ENCODE measurements at places on chromosomes 2 and 18. TPM values are rescaled to one million over a fixed set of nuclear protein-coding genes. Genes with fewer than 3 reads are reported as not detected.
A peak's percentile ranks its signal among the peaks of the same experiment; 100 is the strongest.

DNA sequence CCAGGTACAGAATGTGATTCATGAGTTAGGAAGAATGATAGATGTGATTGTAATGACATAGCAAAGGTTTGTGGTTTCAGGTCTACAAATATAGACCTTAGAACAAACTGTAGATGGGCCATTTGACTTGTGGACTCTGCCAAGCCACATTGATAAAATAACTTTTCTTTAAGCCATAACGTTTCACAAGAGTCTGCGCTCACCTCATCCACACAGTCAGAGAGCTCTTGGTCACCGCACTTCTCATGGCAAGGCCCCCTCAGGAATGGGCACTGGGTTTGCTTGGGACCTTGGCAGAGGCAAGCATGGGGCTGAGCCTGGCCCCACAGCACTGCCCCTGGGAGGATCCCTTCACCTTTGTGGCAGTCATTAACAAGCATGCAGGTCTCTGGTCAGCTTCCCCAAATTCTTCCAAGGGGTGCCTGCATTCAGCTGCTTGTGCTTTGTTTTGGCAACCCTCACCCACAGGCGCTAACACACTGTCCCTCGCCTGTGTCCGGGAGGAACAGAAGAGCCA lies 14.0 kb downstream of the ARMC9 start:
- no peak for DNase-seq

DNA sequence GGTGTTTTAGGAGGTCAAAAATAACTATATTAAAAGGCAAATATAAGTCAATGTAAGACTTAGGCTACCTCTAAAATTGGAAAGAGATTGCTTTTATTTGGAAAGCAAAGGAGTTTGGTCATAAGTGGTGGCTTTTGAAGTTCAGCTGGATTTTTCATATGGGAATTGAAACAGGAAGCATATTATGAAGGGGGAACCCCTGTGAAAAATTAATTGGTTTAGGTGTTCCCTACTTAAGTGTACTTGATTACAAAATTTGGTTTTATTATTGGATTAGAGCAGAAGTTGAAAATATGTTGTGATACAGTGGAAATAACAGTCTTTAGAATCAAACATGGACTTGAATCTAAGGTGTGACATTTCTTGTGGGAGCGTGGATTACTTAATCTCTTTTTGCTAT lies 121.4 kb upstream of the TTC27 start:
- no peak for DNase-seq

GRCh38 chr2:137339051-137339450 lies 573.7 kb downstream of the THSD7B start:
- no peak for DNase-seq

DNA sequence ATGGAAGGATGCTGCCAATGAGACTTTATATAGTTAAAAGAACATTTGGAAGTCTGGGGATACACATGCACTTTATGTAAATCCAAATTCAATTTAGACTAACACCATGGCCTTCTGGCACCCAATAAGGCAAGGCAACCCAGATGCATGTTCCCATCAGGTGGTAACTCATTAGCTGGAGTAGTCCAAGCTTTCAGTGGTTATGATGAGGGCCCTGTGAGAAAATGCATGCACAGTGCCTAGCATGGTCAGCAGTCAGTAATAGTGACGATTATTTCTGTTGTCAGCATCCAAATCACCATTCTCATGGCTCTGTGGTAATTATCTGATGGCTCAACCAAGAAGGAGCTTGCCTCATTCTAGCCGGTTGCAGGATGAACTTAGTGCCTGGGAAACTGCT lies 70.3 kb upstream of the CTLA4 start:
- no peak for DNase-seq

- DNase-seq: no peak
Measured at GRCh38 chr2:219765231-219765911, 137.9 kb downstream of the SLC4A3 start.

DNA sequence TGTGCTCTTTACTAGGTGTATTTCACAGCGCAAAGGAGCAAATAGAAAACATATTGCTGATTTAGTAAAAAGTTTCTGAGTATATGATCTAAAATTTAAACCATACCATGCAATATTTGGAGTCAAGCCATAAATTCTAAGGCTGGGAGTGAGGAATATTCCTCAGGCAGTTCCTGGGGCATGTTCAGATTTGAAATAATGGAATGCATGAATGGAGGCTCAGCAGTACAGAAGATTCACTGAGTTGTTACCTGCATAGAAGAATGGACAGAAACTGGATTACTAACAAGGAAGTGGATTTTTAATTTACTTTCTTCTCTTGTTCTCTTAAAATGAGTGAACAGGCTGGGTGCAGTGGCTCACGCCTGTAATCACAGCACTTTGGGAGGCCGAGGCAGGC lies 441.0 kb upstream of the MAP2 start:
- DNase-seq: no peak

- no peak for DNase-seq
Measured at GRCh38 chr2:88127888-88128653, at the start of gene FABP1. FABP1 (minus strand) TSS chr2:88128062; CDS start chr2:88128017, 45 bp downstream.

GRCh38 chr2:40292291-40292690 lies 159.6 kb downstream of the SLC8A1 start:
- DNase-seq: no peak

DNA sequence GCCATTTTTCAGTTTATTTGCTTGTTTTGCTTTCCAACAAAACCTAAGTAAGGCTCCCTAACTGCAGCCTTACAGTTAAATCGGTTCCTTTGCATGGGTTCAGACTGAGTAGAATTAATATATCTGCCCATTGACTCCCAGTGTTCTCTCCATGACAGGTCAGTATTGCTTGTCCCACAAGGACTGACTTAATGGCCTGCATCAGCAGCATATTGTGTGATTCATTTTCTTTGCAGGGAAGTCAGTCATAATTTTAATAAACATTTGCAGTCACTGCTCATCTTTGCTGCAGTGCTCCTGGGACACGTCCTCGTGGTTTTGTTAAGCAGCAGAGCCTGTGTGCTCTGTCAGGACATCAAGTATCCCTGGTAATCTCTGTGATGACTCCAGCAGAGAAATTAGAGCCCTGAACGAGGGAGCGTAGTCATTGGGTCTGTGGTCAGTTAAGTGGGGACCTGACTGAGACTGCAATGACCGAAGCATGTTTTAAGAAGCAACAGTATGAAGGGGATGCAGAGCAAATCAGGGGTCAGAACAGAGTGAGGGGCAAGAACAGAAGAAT lies 93.3 kb downstream of the CDH20 start:
- no peak for DNase-seq

DNA sequence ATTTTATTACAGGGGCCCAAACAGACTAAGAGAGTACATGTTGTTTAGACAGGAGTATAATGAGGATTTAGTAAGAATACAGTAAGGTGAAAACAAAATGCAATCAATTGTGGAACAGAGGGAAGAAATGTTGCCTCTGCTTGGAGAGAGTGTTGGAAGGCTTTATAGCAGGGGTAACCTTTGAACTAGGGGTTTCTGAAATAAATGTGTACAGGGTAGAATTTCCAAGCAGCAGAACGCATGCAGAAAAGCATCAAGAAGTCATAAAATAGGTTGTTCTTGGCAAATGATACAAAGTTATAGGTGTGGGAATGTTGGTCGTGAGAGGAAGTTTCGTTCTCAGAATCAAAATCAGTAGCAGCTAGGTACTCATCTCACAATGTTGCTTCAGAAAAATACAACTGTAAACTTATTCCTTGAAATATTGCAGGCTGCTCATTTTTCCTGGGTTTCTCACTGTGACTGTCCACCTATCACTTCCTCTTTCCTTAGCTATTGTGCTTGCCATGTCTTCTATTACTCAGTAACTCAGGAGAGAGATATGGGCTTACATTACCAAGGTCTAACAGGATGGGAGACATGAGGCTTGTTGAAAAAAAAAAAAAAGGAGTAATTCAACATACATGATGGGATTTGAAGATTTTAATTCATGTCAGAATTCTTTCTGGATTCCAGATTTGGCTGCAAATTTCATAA lies 17.1 kb upstream of the HNMT start:
- DNase-seq: no peak

- peak; percentile 23 for DNase-seq
Measured at GRCh38 chr2:195535911-195536522, 121.0 kb upstream of the SLC39A10 start.

The TXNDC2 gene
- polyA plus RNA-seq: not detected

The GYPC gene
- polyA plus RNA-seq: 146 TPM

The TOGARAM2 gene
- polyA plus RNA-seq: 68.3 TPM

The CDK15 gene
- 0.15 TPM for polyA plus RNA-seq

The ALK gene
- polyA plus RNA-seq: 0.01 TPM

The NOSTRIN gene
- 44.6 TPM for polyA plus RNA-seq

The GAD1 gene
- 0.03 TPM for polyA plus RNA-seq

The MATN3 gene
- polyA plus RNA-seq: 0.35 TPM
